Fibroblast of skin of back (primary cell): ENCODE measurements at places on chromosomes 12 and 14.

- DNase-seq = peak; percentile 8
Observed at GRCh38 chr12:69583203-69583602, 2.1 kb upstream of the CCT2 start.

DNA sequence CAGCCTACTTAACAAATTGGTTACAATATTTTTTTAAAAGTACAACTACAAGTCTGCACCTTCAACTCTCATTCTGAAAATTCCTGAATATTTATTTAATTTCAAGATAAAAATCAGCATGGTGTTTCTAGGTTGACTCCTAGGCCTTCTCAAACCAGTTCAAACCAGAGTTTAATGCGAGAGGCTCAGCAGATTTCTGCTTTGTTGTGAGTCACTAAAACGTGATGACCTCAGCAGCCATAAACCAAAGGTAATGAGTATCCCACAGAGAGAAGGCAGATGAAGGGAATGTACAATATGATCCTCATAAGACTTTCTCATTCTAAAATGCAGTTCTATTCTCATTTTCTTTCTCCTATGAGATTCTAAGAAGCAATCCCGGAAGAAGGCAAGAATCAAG is 1.5 kb downstream of the PRDM4 start:
- peak; percentile 76 for DNase-seq

GRCh38 chr12:24937553-24938244 is 11.2 kb downstream of the BCAT1 start:
- DNase-seq = peak; percentile 71

GRCh38 chr14:64987438-64987767 is 708 bp downstream of the FNTB start:
- peak; percentile 12 for DNase-seq

DNA sequence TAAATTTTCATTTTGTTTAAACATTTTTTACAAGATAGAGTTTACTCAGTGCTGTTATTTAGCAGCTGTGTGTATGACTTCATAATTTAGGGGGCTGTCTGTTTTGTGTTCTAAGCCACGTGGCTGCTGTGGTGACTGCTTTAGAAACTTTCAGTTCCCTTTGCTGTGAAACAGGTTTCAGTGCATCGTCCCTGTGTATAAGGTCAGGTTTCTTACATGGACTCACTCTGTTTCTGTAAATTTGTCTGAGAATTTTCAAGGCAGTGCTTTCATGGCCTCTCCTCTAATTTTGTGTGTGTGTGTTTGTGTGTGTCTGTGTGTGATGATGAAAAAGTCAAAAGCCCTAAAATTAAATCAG is 32.4 kb downstream of the BICD1 start:
- DNase-seq = peak; percentile 34

GRCh38 chr12:61854902-61855301 is 405.3 kb upstream of the USP15 start:
- DNase-seq = peak; percentile 12

DNA sequence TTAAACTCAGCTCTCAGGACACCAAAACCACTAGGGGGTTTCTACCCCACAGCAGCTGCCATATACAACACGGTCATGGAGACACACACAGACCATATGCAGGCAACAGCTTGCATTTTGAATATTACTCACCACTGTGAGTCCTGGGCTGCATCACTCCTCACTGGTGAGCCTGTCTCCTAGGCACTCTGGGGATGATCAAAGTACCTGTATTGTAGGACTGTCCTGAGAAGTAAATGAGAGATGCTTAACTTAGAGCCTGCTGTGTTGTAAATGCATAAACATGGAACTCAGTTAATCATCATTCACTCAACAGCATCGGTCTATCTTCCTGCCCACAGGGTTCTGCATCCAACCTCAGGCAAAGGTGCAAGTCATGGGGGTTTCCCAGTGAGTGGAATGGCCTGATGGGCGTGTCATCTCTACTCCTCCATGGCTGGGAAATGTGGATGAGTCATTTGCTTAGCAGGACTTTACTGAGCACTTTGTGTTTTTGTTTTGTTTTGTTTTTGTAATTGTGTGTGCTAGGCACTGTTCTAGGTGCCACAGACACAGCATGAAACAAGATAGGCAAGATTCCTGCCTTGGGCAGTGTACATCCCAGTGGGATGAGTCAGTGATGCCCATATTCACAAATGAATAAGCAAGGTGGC is 1141.2 kb upstream of the TMEM132C start:
- DNase-seq = peak; percentile 79

DNA sequence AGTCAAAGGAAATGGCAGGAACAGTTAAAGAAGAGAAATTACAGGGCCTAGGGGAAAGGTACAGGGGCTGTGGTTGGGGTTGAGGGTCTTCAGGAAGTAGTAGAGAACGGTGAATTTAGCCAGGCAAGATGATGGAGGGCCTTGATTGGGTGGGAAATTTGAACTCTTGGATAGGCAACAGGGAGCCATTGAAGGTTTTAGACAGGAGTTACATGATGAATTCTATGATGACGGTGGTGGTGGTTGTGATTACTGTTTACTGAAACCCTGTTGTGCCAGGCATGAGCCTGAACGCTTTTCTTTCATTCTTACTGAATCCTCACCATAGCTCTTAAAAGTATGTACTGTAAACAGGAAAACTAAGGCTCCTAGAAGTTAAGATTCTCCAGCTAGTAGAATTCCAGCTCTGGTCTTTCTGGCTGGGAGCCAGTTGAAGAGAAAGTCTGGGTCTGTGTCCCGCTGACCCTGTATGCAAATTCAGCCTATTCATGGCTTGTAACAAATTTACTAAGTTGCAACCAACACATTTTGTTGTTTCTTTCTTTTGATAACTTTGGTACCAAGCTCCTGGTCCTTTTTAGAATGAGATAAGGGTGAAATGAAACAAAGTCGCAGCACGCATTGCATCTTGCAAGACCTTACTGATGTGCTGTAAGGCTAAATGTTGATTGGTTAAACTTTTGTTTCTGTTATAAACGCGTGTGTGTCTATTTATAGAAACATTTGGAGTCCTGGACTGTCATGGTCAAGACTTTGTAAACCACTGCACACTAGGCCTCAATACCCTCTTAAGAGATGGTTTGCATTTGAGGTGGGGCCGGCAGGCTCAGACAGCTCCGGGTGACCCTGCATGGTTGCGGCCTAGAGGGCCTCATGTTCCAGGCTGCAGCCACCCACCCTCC is 6.0 kb downstream of the ORAI1 start:
- no peak for DNase-seq

- DNase-seq = peak; percentile 54
Observed at GRCh38 chr12:94149119-94149780, 873 bp downstream of the PLXNC1 start.

GRCh38 chr12:124088217-124088907 is 115.3 kb downstream of the ZNF664 start:
- DNase-seq = no peak

- DNase-seq = no peak
Observed at GRCh38 chr14:102557434-102558226, 34.8 kb upstream of the RCOR1 start.

DNA sequence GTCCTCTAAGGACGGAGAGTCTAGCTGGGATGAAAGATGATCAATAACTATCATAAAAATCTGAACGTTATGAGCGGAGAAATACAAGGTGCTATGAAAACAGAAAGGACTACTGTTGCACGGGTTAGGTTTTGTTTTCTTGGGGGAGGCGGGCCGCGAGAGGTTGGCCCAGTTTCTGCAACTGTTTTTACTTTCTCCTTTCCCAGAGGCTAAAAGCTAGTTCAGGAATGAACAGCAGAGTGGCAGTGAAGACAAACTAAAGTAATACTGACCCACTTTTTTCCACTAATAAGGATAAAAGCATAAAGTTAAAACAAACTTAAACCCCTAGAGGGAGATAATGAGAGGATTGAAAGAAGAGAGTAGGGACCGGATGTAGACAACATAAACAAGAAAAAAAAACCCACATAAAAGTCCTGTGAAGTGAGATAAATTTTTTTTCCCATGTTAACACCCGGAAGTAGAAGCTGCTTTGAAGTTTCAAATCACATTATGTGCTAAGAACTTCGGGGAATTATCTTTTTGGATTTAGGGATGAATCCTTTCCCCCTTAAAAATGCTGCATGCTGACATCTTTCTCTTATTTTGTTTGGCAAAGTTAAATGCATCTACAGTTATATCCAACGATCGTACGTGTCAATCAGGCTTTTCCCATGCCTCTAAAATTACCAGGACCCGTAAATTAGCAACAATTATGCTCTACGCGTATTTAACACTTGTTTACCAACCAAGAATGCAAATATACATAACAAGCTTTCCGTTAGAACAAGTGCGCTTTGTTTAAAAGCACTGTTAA is 1.0 kb upstream of the CDK17 start:
- DNase-seq = peak; percentile 78

DNA sequence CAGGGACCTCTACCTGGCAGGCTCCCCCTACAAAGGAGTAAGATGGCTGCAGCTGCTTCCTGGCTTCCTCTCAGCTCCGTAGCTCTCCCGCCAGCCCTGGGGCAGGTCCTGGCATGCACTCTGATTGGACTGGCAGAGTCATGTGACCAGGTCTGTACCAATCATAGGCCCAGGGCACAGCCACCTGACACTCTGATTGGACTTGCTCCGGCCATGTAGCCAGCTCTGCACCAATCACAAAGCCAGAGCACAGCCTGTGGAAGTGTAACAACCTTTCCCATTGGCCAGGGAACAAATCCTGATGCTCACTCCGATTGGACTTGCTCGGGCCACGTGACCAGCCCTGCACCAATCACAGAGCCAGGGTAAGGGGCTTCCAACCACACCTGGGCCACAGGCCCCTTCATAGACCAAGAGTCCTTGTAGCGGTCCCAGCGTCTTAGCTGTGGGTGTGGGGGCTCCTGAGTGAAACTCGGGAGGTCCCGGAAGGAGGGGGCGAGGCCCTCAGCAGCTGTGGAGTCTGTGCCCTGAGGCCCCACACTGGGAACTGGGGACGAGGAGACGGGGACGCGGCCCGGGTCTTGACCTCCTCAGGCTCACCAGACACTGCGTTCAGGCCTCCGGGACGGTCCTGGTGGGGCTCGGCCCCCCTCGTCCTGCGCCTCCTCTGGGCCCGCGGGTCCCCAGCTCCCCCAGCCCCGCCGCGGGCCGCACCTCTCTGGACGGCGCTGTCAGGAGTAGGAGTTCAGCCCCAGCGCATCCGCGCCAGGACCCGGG is 210.6 kb downstream of the ADGRD1 start:
- DNase-seq = no peak

DNA sequence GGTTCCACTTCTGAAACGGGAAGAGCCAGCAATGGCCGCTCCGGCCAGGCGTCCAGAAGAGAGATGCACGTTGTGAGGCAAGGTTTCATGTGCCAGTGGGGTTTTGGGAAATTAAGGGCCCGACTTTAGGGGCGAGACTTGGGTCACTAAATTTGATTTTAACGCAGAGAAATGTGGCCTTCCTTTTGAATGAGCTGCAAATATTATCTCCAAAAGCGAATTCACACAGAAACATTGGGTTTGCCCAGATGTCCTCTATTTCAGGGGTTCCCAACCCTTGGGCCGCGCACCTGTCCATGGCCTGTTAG is 2.3 kb upstream of the RNASE4 start:
- no peak for DNase-seq

DNA sequence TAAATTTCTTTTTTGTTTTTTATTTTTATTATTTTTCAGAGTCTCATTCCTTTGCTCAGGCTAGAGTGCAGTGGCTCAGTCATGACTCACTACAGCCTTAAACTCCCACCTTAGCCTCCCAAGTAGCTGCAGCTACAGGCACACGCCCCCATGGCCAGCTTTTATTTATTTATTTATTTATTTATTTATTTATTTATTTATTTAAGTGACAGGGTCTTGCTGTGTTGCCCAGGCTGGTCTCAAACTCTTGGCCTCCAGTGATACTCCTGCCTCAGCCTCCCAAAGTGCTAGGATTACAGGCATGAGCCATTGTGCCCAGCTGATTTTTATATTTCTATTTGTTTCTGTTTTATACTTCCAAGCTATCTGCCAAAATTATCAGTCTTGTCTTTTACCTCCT is 89.2 kb upstream of the EVL start:
- no peak for DNase-seq

DNA sequence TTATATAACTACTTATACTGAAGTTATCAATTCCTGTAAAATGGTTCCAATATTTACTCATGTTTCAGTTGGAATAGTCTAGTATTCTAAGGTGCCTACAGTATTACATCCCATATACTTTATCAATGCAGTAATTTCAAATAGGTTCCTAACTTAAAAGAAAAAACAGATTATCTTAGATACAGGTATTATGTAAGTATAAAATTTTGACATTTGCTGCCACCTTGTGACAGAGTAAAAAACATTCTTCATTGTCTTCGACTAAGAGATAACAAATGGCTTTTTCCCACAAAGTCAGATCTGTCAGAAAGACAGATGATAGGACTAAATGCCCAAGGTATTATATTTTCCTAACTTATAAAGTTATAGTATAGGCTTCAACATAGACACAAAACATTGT is 78.7 kb downstream of the TXNDC16 start:
- DNase-seq = peak; percentile 54

DNA sequence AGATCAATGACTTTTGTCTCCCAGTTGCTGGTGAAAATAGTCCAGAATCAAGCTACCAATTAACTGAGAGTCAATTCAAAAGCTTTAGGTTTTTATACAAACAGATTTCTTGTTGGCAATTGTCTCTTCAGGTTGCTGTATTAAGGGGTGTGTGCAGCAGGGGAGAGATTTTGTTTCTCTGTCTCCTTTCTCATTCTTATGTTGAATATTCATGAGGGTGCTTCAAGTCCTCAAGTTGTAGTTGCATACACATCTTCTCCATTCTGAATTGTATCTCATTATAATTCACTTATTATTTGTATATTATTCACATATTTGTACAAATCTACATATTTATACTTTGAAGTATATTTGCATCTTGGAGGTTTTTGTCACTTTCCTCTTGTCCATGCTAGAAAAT is 126.7 kb upstream of the PTPRQ start:
- DNase-seq = no peak

GRCh38 chr12:53128780-53129569 is 25.7 kb downstream of the SOAT2 start:
- no peak for DNase-seq
